MG63 (cell line): ENCODE measurements at places on chromosomes 2 and 18.

GRCh38 chr2:144470334-144470733 is 49.6 kb downstream of the ZEB2 start:
- no peak for DNase-seq

DNA sequence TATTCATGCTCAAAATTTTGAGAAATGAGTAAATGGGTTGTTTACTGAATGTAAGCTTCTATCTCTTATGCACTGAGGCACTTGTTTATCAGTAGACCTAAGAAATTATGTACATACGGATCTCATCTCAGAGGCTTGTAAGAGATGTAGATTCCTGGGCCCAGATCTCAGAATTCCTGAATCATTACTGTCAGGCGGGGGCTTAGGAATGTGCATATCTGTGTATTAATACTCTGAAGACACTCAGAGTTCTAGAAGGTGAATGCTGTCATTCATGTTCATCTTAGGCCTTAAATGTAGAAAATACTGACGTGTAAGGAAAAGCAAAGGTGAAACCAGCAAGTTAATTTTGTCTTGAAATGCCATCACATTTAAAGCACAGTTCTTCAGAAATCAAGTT is 169.6 kb downstream of the FMNL2 start:
- no peak for DNase-seq

- DNase-seq, result no peak
These were observed 2109.4 kb upstream of the PIK3C3 start for GRCh38 chr18:39845631-39846030.

DNA sequence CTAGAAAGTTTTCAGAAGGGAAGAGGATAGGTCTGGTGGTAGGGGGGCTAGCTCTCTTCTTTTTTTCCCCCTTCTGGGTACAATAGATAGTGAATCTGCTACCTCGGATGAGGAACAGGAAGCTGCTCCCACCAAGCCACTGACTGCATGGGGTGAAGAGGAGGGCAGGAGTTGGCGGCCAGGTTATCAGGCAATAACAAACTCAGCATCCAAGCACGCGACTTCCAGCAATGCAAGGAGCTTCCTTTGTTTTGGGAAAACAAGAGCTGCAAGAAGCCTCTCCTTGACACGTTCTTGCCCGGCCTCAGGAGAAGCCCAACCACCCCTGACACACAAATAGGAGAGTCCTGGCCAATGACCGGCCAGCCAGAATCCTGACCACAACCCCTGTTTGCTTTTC is 32.2 kb downstream of the NHEJ1 start:
- no peak for DNase-seq
